Stimulated activated CD4-positive, alpha-beta T cell treated with anti-CD3 and anti-CD28 coated beads, Interleukin-1b, Interleukin-23, amount 100 ng/mL, for 1 hour (primary cell): ENCODE measurements at places on chromosomes 6 and 20.

DNA sequence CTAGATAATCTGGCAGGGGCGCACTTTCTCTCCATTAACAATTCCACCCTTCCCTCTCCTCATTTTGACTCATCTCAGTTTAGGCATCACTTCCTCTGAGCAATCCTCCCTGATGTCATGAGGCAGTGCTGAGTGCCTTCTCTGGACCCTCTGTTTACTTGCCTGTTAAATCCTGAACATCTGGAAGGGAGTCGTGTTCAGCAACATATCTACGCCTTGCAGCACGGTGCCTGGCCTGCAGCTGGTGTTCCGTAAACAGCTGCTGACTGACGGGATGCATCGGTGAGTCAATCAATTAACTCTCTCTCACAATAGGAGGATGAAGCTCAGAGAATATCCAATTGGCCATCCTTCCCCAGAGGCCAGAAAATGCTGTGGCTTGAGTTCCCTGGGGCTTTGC, 613.5 kb downstream of the PTPRT start:
- no peak for DNase-seq

- DNase-seq, result no peak
These were observed 185.9 kb upstream of the FOXA2 start for GRCh38 chr20:22770241-22770800.

- no peak for DNase-seq
These were observed 11.5 kb upstream of the PREX1 start for GRCh38 chr20:48839154-48839917.

DNA sequence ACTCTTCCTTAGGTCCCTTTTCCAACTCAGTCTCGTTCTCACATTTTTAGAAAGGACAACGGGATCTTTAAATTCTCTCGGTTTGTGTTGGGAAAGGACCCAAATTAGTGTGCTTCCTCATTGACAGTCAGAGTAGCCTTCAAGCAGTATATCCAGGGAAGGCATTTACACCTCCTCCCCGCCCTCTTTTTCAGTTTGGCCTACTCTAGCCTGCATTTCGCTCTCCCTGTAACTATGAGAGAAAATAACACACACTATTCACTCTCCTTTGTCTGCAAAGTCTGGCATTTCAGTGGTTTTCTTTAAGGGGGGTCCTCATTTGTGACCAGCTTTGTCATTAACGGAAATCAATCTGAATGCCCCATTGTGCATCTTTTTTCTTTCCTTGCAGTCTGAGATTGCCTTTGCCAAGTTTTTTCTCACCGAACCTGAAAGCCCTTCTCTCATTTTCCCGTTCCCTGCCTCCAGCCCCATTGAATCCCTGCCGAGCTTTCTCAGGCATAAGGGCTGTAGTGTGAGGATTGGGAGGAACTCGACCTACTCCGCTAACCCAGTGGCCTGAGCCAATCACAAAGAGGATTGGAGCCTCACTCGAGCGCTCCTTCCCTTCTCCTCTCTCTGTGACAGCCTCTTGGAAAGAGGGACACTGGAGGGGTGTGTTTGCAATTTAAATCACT, 393 bp upstream of the FABP7 start:
- no peak for DNase-seq

DNA sequence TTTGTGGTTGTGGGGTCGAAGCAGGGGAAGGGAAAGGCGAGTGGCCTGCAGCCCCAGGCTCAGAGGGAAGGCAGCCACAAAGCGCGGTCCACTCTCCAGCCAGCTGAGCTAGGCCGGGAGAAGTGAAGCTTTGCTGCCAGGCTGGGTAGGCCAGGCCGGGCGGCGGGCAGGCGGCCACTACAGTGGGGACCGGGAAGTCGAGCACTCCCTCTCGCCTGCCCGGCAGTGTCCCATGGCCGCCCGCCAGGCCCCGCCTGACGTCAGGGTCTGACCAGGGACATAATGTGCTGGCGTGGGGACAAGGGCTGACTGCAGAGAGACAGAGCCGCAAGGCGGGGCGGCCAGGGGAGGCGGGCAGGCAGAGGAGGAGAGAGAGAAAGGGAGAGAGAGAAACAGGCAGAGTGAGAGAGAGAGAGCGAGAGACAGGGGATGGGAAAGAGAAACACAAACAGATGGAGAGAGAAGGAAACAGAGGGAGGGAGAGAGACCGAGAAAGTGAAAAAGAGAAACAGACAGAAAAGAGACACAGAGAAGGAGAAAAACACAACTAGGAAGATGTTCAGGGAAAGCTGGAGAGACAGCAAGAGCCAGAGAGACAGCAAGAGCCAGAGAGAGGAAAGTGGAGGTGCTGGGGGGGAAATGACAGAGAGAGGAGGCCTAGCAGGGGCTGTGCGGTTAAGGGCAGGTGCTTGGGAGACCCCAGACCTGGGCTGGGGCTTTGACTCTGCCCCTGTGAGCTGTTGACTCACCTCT, 94.5 kb upstream of the PTPN1 start:
- no peak for DNase-seq

DNA sequence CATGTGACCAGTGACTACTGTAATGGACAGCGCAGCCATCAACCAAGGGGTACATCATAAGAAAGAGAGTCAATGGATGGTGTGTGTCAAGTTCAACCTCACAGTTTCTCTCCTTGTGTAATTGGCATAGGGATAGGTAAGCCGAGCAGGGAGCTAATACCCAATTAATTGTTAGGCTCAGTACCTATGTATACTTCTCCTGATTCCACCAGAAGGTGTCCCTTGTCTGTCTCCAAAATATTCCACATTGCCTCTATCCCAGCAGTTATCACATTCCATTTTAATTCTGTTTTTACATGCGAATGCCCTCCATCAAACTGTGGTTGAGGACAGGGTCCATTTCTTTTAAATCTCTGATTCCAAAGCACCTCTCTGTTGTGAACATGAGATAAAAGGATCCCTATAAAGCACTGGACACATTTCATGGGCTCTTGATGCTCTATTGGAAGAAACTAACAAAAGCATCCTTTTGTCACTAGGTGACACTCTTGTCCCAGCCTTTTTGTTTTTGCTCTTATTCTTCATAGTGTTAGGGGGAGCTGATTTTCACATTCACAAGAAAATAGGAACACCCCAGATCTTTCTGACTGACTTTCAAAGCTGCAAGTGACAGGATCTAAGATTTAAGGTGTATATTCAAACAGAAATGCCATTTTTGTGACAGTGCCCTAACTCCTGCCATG, 38.9 kb downstream of the FBXO9 start:
- no peak for DNase-seq

GRCh38 chr6:42269553-42269952, 51.9 kb upstream of the MRPS10 start:
- DNase-seq, result no peak

DNA sequence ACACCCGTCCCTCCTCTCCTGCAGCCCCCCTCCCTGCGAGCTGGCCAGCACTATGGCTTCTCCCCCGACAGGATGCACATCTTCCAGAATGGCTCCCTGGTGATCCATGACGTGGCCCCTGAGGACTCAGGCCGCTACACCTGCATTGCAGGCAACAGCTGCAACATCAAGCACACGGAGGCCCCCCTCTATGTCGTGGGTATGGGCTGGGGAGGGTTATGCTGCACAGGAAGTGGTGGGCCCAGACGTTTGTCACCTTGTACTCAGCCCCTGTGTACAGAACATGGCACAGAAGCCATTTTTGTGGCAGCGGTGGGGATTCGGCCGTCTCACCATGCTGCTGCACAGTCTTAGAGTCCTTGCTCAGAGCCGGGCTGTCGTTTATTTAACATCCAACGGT, 29.0 kb upstream of the SRF start:
- no peak for DNase-seq

DNA sequence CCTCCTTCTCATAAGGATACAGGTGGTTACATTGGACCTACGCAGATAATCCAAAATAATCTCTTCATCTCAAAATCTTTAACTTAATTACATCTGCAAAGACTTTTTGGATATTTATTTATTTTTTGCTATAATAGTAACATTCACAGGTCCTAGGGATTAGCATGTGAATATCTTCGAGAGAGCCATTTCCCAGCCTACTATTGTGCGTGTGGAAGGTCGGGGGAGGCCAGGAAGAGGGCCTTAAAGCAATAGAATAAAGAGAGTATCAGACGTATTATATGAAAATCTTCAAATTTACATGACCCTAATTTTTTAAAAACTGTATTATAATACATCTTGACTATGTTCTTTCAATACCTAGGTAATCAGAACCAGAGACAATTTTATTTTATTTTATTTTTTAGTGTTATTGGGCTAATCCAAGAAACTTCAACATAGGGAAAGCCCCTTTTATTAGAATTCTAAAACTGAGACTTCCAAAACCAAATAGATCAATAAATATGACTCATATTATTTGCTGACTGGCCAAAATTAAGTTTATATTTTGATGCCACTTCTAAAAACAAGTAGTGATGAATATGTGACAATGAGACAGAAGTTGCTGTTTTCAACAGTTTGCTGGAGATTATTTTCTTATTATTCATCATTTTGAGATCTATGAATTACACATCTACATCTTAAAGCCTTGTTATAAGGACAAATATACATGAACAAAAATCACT, 536.1 kb downstream of the NKAIN2 start:
- no peak for DNase-seq

DNA sequence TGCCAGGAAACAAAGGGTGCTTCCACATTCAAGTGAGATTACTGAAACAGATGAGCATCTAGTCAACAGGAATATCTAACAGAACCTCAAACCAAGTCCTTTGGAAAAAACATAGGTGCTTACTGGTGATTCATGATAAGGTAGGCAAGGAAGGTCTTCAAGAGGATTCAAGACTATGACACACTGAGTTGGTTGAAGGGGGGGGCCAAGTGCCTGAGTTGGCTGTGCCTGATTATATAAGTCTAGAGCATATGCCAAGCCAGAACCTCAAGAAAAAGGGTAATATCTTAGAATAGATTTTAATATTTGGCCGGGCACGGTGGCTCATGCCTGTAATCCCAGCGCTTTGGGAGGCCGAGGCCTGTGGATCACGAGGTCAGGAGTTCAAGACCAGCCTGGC, 63.7 kb downstream of the LYRM4 start:
- no peak for DNase-seq

DNA sequence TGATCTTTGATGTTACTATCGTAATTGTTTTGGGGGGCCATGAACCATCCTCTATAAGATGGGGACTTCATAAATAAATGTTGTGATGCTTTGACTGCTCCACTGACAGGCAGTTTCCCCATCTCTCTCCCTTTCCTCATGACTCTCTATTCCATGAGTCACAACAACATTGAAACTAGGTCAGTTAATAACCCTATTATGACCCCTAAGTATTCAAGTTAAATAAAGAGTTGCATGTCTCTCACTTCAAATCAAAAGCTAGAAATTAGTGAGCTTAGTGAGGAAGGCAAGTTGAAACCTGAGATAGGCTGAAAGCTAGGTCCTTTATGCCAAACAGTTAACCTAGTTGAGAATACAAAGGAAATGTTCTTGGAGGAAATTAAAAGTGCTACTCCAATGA, 491.0 kb downstream of the HAO1 start:
- DNase-seq, result no peak

DNA sequence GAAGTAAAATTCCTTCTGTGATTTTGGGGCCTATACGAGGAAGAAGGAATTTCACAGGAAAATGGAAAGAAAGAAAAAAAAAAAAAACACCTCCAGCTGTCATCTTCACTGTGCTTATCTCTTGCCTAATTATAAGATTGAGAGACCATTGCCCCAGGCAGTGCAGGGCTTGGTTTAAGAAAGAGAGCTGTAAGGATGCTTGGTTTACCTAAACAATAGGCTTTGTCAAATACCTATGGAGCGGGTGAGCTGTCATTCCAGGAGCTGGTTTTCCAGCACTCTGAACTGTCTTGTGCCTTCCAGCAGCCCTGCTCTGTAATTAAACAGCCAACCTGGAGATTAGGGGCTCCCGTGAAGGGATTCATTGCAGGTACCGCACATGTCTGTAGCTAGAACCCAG, 137.8 kb downstream of the EDN3 start:
- no peak for DNase-seq

DNA sequence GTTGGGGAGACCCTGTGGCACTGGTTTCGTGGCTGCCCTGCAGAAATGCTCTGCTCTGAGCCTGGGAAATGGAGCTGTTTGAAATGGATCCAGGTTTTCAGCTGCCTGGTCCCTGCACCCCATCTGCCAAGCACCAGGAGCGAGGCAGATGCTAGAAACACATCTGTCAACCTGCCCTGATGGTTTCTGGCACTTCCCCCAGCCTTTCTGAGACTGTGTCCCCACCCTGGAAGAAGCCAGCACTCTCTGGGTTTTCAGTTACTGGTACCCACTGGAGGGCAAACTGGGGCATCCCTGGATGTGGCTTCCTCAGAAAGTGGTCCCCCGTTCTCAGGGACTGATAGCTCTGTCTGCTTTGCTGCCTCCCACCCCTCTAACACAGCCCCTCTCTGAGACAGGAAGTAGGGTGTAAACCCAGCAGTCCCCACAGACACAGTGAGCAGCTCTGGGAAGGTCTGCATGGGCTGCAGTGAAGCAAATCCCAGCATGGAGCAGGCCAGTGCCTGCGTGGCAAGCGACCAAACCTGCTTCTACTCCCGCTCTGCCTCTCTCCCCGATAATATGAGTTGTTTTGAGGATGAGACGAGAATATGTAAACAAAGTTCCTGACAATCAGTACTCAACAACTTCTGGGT, 54.2 kb upstream of the MAFB start:
- no peak for DNase-seq

GRCh38 chr20:60477958-60478357, 519.7 kb downstream of the CDH26 start:
- no peak for DNase-seq

DNA sequence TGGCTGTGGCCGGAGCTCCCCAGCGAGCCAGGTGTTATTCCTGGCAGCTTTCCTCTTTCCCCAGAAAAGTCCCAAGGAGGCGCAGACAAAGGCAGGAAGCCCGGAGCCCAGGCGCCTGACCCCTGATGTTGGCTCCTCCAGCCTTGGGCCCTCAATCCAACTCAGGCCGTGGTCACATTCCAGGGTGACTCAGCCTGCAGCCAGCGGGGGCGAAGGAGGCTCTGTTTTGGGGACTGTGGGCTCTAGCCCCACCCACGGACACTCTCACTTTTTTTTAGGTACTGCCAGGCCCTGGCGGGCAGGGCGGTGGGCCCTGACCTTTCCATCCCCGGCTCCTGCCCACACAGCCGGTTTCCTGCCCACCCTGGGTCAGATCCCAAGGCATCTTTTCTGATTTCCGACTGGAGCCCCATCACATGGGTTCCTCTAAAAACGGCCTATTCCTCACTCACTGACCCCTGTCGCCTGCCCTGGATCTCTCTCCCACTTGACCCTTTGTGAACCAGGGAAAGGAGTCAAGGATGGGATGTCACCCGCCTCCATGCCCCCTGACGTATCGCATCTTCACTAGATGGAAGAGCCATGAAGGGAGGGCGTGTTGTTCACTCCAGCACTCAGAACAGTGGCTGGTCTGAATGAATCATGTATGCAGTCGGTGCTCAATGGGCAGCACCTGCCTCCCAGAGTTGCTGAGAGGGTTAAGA, 5.5 kb downstream of the PTGIS start:
- DNase-seq, result no peak

DNA sequence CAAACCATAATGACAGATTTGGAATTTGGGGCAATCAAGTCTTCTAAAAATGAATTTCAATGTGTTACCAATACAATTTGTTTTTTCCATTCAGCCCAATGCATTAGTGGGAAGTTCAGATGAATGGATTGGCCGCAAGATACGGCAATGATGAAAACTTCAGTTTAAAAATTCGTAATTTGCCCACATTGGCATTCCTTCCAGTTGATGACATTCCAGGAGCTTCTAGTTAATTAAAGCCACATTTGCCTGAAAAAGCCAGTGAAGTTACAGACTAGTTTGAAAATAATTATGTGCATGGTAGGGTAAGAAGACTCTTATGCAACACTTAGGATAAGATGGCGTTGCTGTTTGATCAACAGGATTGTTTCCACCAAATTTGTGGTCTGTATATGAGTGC, 46.2 kb downstream of the NHLRC1 start:
- DNase-seq, result no peak

- DNase-seq, result no peak
These were observed 145.1 kb upstream of the FKBP1C start for GRCh38 chr6:63066055-63066704.

GRCh38 chr6:131914234-131914633, 36.9 kb downstream of the CCN2 start:
- no peak for DNase-seq
